ENCODE measurements at places on chromosomes 7 and 10. TPM values are rescaled to one million over a fixed set of nuclear protein-coding genes. Genes with fewer than 3 reads are reported as not detected.
A peak's percentile ranks its signal among the peaks of the same experiment; 100 is the strongest.

DNA sequence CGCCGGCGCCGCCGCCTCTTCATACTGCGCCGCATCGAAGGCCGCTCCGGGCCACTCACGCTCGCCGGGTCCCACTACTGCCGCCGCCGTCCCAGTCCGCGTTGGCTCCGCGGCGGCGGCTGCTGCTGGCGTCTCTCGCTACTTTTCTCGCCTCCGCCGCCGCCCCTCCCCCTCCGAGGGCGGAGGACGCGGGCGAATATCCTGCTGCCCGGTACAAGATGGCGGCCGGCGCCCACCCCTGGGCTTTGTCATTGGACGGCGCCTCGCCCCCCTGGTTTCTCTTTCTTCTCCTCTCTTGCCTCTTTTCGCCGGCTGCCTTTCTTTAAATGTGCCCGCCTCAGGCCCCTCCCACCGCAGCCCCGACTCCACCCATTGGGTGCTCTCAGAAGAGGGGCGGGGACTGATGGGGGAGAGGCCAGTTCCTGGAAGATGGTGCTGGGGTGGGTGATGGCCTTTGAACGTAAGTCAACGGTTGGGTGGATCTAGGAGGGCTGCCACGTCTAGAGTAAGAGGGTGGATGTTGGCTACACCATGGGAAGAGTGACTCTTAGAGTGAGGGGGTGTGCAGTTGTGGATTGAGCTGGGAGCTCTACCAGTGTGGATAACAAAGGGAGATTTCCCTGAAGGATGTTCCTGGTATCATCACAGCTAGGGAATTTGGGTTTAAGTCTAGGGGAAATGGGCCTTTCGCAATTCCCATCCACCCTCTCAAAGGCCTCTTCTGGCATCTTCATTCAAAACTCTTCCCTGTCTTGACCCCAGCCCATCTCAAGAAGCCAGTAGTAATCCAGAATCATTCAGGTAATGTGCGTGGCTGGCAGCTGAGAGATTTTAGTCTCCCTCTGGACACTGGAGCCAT lies at the start of gene CCDC71L:
CCDC71L (minus strand) TSS at position 297 of the 859 bp plus-strand sequence; CDS start at position 35, 262 bp downstream.
- DNase-seq: peak; percentile 86

DNA sequence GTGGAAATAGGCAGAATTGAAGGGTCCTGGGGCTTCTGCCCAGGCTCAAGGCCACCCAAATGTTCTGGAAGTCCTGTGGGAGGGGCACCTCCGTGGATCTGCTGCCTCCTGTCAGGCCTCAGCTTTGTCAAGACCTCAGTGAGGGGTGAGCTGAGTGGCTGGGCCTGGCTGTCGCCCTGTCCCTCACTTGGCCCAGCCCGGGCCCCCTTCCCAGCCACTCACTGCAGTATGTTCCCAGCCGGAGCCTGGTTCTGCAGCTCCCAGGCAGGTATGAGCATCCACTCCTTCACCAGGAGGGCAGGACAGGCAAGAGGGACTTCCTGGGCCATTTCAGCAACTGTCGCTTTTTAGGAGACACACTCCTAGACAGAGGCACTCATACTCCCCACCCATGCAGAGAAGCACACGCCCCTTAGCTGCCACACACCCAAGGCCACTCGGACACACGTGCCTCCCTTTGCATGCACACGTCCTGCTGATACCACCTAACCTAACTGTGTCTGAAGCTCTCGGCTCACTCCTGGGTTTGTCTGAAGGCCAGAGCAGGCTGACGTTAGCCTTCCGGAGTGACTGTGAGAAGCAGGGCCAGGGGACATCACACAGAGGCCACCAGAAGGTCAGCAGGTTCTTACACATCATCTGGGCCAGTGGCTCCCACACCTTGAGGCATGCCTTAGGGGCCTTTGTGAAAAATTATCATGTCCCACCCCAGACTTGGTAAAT lies 72.2 kb upstream of the COL13A1 start:
- no peak for DNase-seq

DNA sequence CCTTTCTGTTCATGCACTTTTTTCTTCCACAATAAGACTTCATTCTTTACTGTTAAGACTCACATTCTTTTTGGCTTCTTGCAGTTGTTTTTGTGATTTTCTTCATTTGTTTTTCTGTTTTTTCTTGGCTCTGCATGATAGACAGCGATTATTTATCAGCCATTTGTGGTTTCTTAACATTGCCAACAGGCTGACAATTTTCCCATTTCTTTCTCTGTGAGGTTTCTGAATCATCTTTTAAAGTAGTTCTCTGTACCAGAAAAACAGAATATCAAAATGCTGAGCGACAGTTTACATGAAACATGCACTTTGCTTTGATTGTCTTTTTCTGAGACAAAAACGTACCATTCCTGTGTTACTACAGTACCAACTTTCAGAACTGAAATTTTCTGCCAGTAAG lies 334.2 kb upstream of the MAGI2 start:
- no peak for DNase-seq

- DNase-seq: no peak
Observed at GRCh38 chr10:65123120-65123519, 1601.9 kb downstream of the REEP3 start.

GRCh38 chr10:109430799-109431198 lies 492.5 kb downstream of the XPNPEP1 start:
- no peak for DNase-seq

DNA sequence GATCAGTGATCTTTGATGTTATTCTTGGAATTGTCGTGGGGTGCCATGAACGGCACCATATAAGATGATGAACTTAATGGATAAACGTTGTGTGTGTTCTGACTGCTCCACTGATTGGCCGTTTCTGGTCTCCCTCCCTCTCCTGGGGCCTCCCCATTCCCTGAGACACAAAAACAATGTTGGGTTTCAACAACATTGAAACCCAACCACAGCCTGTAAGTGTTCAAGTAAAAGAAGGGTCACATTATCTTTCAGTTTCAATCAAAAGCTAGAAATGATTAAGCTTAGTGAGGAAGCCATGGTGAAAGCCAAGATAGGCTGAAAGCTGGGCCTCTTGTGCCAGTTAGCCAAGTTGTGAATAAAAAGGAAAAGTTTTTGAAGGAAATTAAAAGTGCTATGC lies 19.5 kb downstream of the EN2 start:
- no peak for DNase-seq

DNA sequence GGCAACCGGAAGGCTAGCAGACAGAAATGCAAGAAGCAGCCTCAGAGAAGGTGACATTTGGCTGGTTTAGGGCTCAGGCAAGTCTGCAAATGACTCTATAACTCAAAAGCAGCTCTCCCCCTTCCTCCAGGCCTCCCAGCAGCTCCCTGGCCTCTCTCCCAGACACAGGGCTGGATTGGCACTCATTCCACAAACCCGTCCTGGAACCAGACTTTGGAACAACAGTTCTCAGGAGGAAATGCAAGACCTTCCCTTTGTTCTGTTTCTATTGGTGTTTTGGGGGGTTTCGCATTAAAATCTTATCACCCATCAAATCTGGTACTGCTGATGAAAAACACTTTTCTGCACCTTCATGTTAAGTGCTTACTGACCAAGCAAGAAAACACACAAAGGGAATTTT lies 40.3 kb upstream of the EFCAB10 start:
- DNase-seq: peak; percentile 32

GRCh38 chr7:95106401-95106800 lies 199.0 kb downstream of the PPP1R9A start:
- no peak for DNase-seq

GRCh38 chr10:59177031-59177797 lies 771 bp downstream of the PHYHIPL start:
- DNase-seq: peak; percentile 84

Gene SPDYE2B
- polyA plus RNA-seq: 1.5 TPM

Gene CCDC172
- not detected for polyA plus RNA-seq

Gene NEBL
- polyA plus RNA-seq: 1.6 TPM

Gene AASS
- polyA plus RNA-seq: 24.3 TPM

Gene ZNF365
- polyA plus RNA-seq: 0.14 TPM

Gene PIK3CG
- polyA plus RNA-seq: 2.5 TPM
